Small intestine (tissue), 16 donors: ENCODE measurements at places on chromosomes 7 and 10. TPM values are rescaled to one million over a fixed set of nuclear protein-coding genes. Genes with fewer than 3 reads are reported as not detected.

The SPDYE8 gene
- not detected for polyA plus RNA-seq

The ADCY1 gene
- 0.88 TPM for polyA plus RNA-seq

The C10orf143 gene
- polyA plus RNA-seq = 3.7 TPM

The ZNF804B gene
- polyA plus RNA-seq = 0.03 TPM

The STEAP2 gene
- 2.2 TPM for polyA plus RNA-seq

The ACSL5 gene
- 425 TPM for polyA plus RNA-seq

DNA sequence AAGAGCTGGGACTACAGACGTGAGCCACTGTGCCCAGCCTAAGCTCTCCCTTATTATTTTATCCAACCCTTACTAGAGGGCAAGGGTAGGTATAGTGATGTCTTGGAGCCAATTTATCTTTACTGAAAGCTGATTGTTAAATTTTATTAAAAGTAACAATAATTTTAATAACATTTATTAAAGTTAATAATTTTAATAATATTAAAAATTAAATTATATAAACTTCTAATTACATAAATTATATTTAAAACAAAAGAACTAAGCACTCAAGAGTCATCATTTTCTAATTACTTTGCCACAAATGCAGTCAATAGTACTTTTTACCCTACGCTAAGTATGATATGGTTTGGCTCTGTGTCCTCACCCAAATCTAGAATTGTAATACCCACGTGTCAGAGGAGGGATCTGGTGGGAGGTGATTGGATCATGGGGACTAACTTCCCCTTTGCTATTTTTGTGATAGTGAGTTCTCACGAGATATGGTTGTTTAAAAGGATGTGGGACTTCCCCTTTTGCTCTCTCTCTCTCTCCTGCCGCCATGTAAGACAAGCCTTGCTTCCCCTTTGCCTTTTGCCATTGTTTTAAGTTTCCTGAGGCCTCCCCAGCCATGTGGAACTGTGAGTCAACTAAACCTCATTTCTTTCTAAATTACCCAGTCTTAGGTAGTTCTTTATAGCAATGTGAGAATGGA, 58.4 kb upstream of the ETV1 start:
- no peak overlapping the region for H3K27ac ChIP-seq
- no peaks in the 10 kb centered on the region for H3K36me3 ChIP-seq
- H3K4me1 ChIP-seq = no peaks in the 10 kb centered on the region
- no peaks in the 10 kb centered on the region for H3K27me3 ChIP-seq

DNA sequence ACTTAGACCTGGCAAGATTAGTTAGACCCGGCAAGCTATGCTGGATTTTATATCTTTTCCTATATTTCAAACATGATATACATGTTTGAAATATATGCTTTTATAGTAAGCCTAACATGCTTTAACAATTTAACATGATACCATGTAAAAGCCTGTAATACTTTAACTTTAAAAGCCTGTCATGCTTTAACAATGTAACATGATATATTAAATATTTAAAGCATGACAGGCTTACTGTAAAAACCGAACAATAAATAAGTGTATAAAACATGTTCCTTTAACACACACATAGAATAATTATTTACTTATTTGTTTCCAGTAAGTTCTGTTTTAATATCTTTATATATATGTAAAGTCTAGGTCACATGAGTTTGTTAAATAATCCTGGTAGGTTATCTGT, 65.4 kb downstream of the SLC25A40 start:
- no peak overlapping the region for H3K27ac ChIP-seq
- no peaks in the 10 kb centered on the region for H3K27me3 ChIP-seq
- H3K4me1 ChIP-seq = no peaks in the 10 kb centered on the region
